ENCODE measurements at places on chromosomes 7 and 10.

- DNase-seq, result no peak
Measured at GRCh38 chr7:124752310-124752709, 13.3 kb downstream of the GPR37 start.

GRCh38 chr10:88661018-88661417, 3.2 kb upstream of the LIPF start:
- no peak for DNase-seq

DNA sequence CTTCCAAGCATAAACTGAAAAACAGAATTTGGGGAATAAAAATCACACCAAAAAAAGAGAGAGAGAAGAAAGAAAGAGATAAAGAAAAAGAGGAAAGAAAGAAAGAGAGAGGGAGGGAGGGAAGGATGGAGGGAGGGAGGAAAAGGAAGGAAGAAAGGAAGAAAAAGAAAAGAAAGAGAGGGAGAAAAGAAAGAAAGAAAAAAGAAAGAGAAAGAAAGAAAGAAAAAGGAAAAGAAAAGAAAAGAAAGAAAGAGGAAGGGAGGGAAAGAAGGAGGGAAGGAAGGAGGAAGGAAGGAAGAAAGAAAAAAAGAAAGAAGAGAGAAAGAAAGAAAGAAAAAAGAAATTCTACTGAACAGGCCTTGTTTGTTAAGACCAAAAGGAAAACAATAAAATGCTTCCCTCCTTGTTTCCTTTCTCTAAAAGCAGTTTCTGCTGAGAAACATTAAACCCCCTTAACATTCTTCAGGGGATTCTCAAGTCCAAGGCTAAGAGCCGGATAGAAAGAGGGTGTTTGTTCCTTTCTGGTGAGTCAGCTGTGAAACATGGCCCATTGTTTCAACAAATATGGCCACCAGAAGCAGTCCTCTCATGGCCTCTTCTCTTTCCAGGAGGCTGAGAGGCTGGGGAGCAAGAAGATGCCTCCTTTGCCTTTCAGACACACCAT, 46.9 kb upstream of the GPAM start:
- no peak for DNase-seq

DNA sequence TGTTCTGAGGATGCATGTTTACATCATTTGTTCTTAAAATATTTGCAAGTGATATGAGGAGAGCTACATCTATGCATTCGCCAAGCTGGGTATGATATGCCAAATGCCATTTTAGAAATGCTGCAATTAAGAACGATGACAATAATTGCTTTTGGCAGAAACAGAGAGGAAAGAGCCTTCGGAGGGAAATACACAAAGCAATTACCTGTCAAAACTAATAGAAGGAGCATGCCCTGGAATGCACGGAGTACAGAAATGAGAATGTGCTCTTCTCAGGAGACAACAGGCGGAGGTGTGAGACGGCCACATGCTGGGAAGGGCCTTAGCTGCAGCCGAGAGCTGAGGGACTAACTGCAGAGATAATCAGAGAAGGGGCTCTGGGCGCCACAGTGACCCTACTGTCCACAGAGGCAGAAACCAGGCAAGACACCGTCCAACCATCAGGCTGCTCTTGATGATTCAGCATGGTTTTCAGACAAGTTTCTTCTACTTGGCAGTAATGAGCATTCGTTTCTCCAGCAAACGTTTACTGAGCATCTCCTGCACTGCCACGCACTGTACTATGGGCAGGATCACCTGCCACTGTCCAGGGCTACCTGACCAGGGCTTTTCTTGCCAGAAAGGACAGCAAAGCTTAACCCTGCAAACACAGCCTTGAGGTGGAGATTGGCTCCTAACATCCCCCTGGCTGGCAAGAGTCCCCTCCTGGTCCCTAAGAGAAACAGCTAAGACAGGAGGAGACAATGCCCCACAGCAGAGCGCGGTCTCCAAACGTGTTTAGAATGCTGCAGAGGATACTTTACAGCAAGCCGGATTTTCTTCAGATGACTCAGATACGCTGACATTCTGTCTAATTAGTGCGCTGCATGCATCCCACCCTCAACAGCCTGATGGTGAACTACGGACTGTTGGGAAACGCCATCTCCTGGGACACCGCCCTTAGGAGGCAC, 18.1 kb downstream of the VIPR2 start:
- DNase-seq, result no peak

DNA sequence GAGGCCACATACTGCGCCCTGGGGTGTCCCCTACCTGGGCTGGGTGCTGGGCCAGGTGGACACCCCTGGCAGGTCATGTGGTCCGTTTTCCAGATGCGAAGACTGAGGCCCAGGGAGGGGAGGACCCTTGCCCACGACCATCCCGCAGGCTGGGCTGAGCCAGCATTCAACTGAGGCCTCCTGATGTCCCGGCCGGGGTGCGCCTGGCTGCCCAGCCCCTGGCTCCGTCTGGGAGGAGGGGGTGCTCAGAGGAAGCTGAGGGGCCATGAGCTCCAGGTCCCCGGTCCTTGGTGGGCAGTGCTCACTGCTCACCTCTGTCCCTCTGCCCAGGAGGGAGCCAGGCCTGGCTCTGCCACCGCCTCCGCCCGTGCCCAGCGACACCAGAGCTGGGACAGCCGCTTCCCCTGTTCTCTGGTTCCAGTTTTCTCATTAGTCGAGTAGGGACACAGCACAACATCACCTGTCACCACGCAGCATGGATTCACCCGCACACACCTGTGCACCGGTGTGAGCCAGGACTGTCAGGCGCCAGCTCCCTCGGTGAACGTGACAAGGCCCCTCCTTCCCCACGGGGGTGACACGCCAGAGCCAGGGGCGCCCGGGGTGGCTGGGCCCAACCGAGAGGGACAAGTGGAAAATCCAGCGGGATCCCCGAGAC, 139.7 kb downstream of the ELFN1 start:
- no peak for DNase-seq

GRCh38 chr10:121556918-121557573, 41.2 kb downstream of the FGFR2 start:
- DNase-seq, result no peak

- no peak for DNase-seq
Measured at GRCh38 chr7:3239291-3239691, 61.8 kb upstream of the SDK1 start.
